Cerebellar cortex (tissue), 1 donor: ENCODE measurements at places on chromosomes 6 and 20.

DNA sequence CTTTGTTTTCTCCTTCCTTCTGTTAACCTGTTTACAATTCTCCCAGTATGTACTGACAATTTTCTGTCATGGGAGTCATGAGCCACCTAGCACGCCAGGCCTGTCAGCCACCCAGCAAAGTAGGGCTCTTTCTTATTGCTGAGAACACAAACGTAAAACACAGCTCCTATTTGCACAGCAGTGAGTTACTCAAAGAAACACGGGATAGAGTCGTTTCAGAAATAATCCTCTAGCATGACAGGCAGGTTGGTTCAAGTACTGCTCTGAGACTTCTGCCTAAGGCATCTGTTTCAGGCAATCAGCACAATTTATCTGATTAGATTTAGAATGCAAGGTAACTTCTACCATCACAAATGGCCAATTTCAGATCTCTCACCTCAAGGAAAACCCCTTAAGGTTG is 88.8 kb downstream of the CD24 start:
- DNase-seq, result no peak

DNA sequence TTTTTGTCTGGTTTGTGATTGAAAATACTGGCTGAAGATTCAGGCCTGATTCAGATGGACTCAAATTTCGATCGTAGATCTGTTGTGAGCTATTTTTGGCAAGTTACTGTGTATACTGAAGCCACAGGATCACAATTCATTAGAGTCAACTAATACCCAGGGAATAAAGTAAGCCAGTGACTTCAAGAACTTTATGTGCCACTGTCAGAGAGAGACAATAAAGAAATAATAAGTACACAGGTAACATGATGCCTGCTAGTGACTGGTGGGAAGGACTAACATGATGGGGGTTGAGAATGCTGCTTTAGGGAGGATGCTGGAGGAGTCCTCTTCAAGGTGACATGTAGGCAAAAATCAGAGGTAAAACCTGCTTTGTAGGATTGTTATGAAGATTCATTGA is 215.9 kb downstream of the DOK5 start:
- DNase-seq, result no peak

DNA sequence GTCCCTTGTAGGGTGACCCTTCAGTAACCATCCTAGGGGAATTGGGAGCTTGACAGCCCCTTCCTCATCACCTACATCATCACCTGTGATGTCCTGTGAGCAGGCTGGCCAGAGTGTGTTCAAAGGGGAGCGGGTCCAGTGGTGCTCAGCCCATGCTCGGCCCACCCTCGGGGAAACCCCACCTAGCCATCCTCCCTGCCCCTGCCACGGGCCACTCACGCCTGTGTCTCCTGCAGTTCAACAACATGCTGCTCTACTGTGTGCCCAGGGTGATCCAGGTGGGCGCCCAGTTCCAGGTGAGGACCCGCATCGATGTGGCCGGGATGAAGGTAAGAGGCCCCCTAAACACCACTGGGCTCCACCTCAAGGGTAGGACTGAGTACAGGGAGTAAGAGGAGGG is 10.1 kb downstream of the FGD2 start:
- DNase-seq, result no peak

DNA sequence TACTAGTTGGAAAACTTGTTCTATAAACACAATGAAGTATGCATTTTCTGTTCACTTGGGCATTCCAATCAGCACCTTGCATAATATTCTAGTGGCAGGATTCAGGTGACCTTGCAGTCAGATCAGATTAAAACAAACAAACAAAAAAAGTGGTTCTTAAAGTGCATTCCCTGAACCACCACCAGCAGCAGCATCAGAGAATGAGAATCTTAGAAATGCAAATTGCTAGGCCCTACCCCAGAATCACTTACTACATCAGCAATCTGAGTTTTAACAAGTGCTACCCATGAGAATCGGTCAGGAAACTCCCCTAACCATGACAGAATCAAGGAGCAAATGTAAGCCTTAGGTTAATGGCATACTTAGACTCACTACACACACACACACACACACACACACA is 41.7 kb downstream of the SNAP25 start:
- no peak for DNase-seq

- no peak for DNase-seq
These were observed 7.0 kb downstream of the PNPLA1 start for GRCh38 chr6:36276581-36277536.
